Activated CD4-positive, alpha-beta T cell treated with anti-CD3 and anti-CD28 coated beads, Interleukin-10, Interleukin-2, amounts not matched to agents 100 ng/mL and 50 ng/mL, durations not matched to agents 16 hours and 8 hours (primary cell): ENCODE measurements at places on chromosomes 4 and X.

DNA sequence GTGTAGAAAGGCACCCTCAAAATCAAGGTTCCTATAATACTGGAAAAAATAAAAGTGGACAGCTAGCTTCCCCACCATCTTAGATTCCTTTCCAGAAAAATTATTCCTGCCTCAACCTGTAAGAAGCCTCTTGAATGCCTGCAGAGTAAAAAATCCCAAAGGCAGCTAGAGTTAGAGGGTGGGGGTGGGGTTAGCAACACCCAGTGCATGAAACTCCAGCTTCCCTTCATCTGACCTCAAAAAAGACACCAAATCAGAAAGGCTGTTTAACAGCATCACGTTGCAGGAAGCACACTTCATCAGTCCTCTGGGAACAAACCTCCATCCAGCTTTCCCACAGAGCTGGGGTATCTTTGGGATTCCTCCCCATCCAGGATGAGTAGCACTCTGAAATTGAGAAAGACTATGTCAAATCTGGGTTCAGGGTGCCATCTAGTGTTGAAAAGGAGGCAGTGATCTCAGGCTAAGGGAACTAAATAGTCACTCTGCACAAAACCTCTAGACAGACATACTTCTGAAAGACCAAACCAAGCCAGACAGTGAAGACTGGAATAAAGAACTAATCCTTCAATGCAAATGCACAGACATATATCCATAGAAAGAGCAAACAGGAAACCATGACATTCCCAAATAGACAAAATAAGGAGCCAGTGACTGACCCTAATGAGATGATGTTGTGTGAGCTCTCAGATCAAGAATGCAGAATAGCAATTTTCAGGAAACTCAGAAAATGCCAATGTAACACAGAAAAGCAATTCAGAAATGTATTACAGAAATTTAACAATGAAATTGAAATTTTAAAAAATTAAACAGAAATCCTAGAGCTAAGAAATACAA, 97.9 kb downstream of the ARHGEF9 start:
- DNase-seq = peak; percentile 52

GRCh38 chrX:105894721-105895120, 72.4 kb downstream of the NRK start:
- no peak for DNase-seq

DNA sequence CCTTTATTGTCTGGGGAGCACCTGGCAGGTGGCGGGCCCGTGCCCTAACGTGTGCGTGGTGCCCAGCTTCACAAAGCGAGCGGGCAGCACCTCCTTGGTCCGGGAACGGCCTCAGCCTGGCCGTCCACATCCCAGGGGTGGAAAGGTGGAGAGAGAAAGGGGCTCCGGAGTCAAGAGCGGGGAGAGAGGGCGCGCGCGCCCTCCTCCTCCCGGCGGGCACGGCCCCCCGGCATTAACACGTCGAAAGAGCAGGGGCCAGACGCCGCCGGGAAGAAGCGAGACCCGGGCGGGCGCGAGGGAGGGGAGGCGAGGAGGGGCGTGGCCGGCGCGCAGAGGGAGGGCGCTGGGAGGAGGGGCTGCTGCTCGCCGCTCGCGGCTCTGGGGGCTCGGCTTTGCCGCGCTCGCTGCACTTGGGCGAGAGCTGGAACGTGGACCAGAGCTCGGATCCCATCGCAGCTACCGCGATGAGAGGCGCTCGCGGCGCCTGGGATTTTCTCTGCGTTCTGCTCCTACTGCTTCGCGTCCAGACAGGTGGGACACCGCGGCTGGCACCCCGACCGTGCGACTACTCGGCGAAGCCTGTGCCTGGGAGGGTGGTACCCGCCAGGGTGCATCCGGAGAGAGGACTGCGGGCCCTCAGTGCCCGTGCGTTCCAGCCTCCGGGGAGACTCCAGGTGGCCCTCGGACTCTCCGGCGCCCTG, at the start of gene KIT:
Gene KIT (plus strand): TSS at position 407 of the 701 bp plus-strand sequence. CDS start 58 bp downstream, at position 465.
- no peak for DNase-seq

DNA sequence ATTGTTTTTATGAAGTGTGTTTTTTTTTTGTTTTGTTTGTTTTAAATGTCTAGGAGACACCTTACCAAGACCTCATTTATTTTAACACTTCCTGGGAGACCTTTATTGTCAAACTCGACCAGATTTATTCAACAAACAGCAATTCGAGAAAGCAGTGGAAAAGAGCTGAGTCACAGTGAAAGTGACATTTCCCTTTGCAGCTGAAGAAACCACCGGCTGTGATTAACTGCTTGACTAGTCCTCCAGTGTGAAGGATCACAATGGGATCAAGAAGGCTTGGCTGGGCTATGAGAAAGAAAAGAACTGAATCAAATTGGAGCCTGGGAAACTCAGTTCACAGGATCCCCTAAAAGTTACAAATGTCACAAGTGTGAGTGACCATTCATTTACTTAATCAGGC, 11.9 kb upstream of the ADH7 start:
- DNase-seq = peak; percentile 70

GRCh38 chr4:83793481-83793880, 257.6 kb downstream of the GPAT3 start:
- DNase-seq = no peak

DNA sequence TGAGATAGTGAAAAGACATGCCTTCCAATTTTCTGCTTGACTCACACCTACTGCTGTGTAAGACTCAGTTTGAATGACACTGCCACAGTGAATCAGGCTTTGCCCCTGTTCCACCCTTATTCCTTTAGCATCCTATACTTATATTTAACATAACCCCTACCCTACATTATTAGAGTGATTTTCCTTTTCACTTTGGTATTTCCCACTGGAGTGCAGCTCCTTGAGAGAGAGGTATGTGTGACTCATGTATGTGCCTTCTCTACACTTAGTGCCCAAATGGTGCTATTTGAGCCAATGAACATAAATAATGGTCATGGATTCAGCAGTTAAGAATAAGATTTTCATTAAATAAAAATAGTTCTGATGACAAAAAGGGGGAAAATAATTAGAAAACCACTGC, 69.5 kb downstream of the RRAGB start:
- DNase-seq = no peak

DNA sequence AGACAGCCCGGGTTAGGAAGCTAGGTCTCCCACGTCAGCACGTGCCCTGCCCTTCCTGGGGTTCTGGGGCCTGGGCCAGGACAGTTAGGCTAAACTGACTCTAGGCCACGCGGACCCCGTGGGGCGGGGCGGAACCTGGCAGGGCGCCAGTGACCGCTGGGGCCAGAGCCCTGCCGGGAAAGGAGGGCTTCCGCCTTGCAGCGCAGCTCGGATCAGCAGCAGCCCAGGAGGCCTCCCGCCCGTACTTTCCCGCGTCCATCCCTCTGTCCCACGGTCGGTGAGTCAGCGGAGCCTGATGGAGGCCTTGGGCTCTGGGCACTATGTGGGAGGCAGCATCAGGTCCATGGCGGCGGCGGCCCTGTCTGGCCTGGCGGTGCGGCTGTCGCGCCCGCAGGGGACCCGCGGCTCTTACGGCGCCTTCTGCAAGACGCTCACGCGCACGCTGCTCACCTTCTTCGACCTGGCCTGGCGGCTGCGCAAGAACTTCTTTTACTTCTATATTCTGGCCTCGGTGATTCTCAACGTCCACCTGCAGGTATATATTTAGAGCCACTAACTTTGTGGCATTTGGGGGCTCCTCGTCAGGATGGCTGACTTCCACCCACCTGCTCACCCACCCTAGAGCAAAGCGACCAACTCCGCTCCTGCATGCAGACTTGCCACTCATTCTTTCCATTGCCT, at the start of gene SMIM10:
Gene SMIM10 (plus strand): TSS at position 191 of the 681 bp plus-strand sequence. CDS start 105 bp downstream, at position 296.
- DNase-seq = peak; percentile 26

- DNase-seq = peak; percentile 8
Observed at GRCh38 chrX:146243041-146243440, 425.4 kb downstream of the SLITRK2 start.

DNA sequence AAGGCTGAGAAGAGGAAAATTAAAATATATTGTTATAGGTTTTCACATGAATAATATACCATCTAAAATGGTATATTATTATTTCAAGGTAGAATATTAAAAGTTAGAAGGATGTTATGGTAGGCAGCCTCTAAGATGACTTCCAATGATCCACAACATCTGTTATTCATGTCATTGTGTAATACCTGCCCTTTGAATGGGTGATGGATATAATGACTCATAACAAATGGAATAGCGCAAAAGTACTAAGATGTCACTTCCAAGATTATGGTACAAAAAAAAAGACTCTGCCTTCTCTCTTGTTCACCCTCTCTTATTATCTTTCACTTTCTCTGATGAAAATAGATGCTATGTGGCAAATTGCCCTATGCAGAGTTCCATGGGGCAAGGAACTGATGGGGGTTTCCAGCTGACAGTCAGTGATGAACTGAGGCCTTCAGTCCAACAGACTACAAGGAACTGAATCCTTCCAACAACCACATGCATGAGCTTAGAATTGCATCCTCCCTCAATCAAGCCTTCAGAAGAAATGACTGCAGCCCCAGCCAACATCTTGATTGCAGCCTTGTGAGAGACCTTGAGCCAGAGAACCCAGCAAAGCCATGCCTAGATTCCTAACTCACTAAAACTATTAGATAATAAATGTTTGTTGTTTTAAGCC, 57.7 kb downstream of the HS6ST2 start:
- DNase-seq = no peak

DNA sequence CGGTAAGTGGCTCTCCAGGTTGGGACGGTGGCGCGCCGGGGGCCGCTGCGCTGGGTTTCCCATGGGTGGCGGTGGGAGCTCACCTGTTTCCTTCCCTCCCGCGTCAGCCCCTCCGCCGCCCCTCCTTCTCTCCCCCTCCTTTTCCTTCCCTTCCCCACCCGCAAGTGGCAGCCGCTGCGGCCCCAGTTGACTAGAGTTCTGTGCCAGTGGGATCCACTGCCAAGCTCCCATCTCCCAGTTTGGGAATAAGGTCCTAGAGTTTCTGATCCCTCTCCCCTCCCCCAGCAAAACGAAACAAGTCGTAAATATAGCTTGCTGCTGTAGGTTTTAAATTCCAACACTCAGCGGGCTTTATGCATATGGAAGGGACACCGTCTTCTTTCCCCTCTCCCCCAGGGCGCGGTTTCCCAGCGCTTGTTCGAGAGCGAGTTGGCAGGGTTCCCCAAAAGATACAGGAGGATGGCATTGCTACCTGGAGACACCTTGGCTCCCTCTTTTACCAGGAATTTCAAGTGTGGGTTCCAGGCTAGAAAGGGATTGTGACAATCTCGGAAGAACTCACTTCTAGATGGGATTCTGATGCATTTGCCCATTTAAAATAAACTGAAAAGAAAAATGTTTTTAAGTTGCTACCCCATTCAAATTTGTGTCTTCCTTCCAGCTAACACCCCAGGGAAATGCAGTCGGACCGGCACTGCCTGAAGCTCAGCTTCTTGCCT, 1.2 kb downstream of the TLL1 start:
- DNase-seq = no peak

- no peak for DNase-seq
Observed at GRCh38 chrX:17968367-17968766, 107.3 kb upstream of the RAI2 start.

- DNase-seq = no peak
Observed at GRCh38 chr4:6050551-6050950, 32.3 kb upstream of the C4orf50 start.

DNA sequence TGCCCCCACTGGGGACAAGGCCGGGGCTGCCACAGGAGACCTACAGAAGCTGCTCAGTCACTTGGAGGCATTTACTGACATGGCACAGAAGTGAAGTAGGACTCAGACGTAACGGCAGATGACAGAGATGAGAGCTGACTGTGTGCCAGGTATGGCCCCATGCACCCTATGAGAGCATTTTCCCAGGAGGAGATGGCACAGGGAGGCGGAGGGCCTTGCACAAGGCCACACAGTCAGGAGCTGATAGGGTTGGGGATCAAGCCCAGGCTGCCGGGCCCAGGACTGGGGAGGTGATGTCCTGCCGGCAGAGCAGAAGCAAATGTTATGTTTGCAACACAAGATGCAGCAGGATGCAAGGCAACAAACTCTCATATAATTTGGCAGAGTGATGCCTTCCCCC, 34.1 kb downstream of the NAT8L start:
- DNase-seq = no peak

GRCh38 chrX:13750204-13750603, 15.7 kb downstream of the OFD1 start:
- DNase-seq = peak; percentile 64

DNA sequence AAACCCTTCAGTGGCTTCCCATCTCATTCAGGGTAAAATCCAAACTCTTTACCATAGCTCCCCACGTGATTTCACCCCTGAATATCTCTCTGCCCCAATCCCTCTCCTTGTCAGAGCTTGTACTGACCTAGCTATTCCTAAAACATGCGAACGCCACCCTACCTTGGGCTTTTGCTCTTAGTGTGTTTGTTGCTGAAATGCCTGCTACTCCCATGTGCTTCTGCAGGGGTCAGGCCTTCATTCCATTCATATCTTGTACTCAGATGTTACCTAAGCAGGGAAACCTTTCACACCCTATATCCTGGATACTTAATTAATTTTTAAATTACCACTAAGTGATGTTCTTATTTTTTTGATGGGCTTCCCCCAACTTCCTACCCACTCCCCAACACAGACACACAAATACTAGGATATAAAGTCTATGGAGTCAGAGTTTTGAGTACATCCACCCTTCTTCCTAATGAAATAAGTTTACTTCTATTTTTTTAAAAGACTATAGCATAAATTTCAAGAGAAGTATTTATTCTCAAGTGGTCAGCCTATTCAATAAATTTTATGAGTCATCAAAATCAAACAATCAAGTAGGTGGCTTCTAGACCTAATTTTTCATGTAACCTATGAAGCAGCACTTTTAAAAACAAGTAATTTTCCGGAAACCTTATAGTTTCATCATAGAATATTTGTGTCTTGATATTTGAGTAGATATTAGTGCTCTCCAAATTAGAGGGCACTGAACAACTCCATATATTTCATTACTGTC, 189.4 kb downstream of the RAPGEF2 start:
- DNase-seq = no peak

DNA sequence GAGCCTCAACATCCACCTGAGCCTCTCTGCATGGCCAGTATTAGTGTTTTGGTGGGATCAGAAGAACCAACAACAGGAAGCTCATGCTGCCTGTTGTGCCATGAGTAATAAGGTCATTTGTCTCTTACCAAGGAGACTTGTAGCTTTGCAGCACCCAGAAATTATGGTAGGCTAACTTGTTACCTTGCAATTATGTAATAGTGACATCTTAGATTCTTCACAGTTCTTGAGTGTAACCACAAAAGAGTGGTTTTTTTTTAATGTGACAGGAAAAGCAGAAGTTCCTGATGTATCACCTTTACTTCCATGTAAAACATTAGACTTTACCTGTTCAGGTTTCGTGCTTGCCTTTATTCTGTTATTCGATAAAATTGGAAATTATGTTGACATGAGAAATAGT, 263.9 kb upstream of the CXXC4 start:
- no peak for DNase-seq

DNA sequence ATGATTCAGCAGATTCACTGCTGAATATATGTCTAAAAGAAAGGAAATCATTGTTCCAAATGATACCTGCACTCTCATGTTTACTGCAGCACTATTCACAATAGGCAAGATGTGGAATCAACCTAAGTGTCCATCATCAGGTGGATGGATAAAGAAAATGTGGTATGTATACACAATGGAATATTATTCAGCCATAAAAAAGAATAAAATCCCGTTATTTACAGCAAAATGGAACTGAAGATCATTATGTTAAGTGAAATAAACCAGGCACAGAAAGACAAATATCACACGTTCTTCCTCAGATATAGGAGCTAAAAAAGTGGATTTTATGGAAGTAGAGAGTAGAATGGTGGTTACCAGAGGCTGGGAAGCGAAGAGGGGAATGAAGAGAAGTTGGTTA, 130.4 kb downstream of the STIM2 start:
- DNase-seq = no peak

- no peak for DNase-seq
Observed at GRCh38 chr4:108937066-108937465, 174.2 kb upstream of the ETNPPL start.
